Activated CD4-positive, CD25-positive, alpha-beta regulatory T cell treated with anti-CD3 and anti-CD28 coated beads, Interleukin-2, amount 50 U/mL, for 72 hours (primary cell): ENCODE measurements at places on chromosomes 6 and 20.

DNA sequence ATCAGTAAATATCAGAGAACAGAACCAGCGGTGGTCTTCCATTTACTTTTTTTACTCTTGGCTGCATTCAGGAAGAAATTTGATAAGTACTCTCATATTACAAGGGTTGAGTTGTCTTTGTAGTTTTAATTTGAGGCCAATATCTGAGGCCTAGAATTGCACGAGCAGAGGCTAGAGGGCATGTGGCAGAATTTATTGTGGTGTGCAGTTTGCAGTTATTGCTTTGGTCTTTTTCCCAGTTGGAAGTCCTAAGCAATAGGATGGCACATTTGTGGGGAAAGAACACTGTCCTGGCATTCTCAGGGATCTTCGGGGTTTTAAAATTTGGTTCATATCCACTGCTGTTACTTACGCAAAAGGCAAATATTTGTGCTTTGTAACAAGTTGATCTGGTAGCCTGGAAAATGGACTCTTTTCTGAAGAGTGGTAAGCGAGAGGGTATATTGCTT is 66.0 kb downstream of the CTNNBL1 start:
- no peak for DNase-seq

DNA sequence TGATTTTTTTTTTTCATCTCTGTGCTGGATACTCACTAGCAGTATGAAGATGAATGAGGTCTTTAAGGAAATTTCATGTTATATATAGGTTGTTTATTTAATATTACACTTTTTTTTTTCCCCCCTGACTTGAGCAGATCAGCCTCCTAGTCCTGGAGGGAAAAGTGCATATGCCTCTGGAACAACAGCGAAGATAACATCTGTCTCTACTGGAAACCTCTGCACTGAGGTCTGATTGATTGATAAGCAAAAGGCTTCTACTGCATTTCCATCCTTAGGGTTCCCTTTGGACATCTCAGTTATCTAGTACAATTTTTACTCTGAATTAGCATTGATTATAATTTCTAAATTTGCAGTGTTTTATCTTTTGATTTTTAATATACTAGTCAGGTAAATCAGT is 49.8 kb upstream of the KIF25 start:
- DNase-seq: no peak

DNA sequence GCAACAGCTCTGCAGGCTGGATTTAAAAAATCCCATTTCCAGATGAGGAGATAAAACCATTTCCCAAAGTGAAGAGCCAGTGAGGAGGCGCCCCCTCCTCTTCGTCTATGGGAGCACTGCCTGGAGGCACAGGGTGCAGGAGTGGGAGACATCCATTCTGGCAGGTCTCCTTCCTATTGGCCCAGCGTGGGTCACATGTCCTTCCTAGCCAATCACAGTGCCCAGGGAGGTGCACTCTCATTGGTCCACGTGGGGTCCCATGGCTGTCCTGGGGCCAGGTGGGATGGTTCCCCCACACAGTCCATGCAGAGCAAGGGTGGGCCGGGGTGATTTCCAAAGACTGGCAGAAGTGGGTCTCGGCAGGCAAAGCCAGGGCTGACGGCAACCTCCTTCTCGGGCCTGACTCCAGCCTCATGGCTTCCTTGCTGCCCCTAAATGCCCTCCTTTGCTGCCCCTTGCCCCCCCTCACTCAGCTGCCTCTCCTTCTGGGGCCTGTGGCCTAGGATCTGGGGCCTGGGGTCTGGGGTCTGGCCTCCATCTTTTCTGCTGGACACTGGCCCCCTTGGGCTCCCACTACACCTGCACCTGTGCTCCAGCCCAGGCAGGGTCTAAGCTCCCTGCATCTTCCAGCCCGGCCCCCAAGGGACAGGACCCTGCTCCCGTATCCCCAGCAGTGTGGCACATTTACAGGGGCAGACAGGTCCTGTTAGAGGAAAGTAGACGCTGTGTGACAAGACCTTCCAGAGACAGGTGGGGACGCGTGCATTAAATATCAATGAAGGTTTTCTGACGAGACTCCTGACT is 231.7 kb downstream of the TAF4 start:
- no peak for DNase-seq

GRCh38 chr6:70325009-70325408 is 22.1 kb upstream of the COL9A1 start:
- DNase-seq: no peak

- no peak for DNase-seq
These were observed 59.2 kb downstream of the TENT5A start for GRCh38 chr6:81693266-81693665.

- no peak for DNase-seq
These were observed 43.5 kb downstream of the PPP1R14C start for GRCh38 chr6:150186129-150186898.

DNA sequence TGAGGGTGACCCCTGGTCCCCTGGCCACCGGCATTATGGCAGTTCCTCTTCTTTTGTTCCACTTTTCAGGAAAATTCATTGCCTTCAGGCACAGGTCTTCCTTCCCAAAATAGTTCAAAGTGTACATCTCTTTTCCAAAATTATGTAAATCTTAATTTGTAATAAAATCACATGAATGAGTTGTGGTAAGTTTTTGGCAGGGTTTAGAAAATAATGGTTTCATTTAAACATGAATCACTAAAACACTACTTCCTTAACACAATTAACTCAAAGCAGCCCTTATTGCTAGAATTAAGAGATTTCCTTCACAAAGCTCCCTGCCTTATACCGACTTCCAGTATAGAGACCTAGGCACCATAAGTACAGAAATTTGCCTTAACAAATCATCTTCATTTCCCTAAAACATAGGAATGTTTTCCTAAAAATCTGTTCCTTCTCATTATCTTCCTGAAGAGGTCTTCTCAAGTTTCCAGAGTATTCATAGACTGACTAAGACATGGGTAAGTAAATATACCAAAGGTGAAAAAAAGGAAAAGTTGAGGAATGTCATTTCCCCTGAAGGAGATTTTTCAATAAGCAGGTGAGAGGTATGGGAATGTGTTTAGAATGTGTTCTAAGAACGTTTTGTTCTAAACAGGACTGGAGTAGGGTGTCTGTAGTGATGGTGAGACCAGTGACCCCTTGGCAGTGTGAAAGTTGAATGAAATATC is 148.2 kb upstream of the CITED2 start:
- DNase-seq: no peak

DNA sequence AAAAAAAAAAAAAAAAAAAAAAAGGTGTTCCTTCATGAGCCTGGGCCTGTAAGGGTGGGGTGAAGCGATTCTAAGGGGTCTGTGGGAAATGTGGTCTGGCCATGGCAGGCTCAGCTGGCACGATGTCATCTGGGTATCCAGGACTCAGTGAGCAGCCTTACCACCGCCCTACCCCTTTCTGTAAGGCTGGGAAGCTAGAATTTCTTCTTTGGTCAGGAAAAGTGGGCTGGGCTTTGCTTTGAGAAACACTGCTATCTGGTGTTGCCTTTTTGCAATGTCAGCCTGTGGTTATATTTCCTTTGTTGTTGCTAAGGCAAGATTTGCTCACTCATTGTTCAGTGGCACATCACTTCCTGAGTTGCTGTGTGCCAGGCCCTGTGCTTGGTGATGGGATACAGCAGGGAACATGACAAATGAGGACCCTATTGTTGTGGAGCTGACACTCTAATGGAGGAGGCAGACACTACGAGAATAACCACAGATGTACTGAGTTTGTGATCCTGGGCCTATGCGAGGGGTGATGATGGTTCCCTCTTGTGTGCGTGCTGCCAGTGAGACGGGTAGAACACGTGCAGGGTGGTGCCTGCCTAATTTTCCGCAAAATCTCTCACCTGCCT is 45.9 kb upstream of the ZNFX1 start:
- no peak for DNase-seq

- DNase-seq: peak; percentile 64
These were observed 11.7 kb upstream of the MAPK13 start for GRCh38 chr6:36118550-36119107.

DNA sequence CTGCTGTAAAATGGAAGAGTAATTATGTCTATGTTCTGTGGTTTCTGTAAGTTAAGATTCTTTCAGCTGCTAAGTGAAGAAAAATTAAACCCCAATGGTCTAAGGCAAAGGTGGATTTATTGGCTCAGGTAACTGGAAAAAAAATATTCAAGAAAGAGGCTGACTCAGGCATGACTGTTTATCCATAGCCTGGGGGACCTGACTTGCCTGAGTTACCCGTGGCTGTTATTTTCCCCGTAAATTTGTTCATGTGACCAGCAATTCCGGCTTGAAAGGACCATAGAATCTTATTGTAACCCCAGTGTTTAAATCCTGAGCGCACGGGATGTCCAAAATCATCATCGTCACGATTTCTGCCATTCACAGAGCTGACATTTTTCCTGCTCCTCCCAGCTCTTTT is 32.3 kb upstream of the SULF2 start:
- no peak for DNase-seq

- DNase-seq: no peak
These were observed 104.6 kb upstream of the AKIRIN2 start for GRCh38 chr6:87806635-87807034.

- DNase-seq: no peak
These were observed 34.3 kb downstream of the SLC22A23 start for GRCh38 chr6:3422435-3423070.

DNA sequence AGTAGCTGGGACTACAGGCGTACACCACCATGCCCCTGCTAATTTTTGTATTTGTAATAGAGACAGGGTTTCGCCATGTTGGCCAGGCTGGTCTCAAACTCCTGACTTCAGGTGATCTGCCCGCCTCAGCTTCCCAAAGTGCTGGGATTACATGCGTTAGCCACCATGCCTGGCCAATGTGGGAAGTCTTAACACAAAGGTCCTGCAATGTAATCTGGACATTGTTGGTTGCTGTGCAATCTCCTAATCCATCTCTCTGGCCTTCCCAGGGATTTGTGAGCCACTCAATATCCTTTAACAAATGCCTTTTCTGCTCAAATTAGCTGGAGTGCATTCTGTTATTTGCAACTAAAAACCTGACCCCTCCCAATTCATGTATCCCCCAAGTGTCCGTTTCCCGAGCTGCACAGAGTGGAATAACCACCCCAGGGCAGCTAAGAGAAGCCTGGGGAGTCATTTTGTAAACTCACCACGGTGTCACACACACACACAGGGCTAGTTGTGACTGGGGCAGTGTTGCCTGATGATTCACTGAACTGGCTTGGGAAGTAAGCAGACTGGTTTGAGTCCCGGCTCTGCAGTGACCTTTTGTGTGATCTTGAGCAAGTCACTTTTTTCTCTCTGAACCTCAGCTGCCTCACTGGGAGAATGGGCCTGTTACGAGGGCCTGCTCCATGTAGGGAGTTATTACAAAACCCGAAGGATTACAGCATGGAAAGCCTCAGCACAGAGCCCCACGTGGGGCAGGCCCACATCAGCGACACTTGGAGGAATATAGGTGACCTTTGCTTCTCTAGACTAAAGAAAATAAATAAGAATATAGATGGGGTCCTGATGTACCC is 152.3 kb downstream of the ZMYND8 start:
- no peak for DNase-seq

DNA sequence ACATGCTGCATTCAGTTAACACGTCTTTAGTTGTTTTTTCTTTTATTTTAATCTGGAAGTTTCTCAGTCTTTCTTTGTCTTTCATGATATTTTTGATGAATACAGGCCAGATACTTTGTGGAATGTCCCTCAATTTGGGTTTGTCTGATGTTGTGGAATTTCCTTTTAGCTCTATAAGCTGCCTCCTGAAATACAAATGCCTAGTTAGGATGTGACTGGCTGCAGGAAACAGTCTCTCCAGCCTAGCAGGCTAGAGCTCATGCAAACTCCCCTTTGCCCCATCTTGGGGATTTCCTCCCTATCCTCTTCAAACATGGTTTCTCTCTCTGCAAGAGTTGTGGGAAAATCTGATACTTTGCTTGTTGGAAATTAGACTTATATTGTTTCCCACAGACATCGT is 89.3 kb upstream of the JAG1 start:
- no peak for DNase-seq

- DNase-seq: no peak
These were observed 2.8 kb upstream of the MC3R start for GRCh38 chr20:56245761-56246160.

DNA sequence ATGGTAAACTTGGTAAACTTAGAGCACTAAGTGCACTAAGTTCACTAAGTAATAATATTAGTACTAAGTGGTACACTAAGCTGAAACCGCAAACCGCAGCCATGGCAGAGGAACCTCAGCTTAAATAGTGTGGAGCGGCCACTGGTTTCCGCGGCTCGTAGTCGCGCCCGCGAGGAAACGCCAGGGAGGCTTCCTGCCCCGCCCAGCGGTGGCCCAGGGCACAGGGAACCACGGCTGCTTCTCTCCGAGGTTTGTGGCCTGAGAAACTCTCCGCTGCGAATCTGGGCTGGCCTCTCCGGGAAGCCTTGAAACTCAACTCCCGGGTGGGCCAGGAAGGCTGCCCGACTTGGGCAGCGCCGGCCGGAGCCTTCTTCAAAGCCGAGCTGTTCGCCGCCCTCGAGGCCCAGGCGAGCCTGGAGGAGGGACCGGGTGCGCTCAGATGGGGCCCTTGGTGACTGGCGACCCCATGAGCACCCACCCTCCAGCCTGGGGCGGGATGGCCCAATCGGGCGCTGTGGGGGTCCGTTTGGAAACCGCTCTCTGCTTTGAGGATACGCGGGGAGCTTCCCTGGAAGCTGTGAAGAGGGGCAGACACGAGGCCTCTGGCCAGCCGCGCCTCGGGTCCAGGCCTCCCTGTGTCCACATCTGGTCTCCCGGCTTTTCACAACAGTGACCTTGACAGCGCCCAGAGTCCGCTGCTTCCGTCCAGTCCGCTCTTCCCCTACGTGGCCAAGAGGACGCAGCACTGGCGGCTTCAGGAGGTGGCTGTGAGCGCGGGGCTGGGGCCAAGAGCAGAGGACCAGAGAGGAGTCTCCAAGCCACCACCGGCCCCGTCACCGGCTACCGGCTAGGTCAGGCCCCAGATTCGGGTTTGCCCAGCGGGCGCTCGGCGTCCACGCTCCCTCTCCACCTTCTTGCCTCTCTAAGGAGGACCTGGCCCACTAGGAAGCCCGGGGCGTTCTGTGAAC is 25.4 kb upstream of the HLA-E start:
- peak; percentile 70 for DNase-seq

DNA sequence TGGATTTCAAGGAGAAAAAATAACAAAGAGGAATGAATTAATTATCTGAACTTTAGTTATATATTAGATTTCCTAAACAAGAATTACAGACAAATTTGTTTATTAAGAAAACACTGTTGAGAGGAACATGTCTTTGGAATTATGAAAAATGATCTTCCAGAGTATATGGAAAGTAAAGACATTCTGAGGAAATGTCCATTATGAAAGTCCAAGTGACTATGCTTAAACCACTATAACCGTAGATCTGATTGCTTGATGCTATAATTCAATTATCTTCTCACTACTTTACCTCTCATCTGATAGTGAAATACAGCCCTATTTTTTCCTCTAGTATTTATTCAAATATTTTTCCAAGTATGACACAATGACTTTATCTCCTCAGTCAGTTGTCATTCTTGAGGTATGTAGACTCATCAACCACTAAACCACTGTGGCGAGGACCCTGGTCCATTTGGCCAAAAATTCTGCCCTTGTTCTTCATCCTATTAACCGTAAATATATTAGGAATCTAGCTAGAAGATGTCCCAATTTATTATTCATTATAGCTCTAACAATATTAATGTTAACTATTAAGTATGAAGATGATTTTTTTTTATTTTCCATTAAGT is 37.3 kb upstream of the AHI1 start:
- DNase-seq: no peak
